ENCODE measurements at places on chromosomes 12 and 14.
A peak's percentile ranks its signal among the peaks of the same experiment; 100 is the strongest.

DNA sequence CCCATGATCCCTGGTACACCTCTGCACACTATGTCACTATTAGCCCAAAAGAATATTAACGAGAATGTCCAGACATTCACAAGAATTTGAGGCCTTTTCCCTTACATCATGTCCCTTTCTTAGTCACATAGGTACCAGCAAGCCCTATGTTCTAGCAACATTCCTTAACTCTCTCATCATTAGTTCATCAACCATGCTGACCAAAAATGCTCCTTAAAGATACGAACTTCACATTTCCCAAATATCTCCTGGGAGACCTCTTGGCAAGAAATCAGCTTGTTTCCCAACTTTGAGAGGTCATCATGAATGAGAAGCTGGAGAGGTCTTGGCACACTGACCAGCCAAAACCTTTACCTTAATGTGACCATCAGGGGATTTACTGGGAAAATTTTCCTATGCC, 4.6 kb downstream of the SALL2 start:
- DNase-seq, result no peak

GRCh38 chr14:81386290-81386745, 13.8 kb downstream of the STON2 start:
- no peak for DNase-seq

DNA sequence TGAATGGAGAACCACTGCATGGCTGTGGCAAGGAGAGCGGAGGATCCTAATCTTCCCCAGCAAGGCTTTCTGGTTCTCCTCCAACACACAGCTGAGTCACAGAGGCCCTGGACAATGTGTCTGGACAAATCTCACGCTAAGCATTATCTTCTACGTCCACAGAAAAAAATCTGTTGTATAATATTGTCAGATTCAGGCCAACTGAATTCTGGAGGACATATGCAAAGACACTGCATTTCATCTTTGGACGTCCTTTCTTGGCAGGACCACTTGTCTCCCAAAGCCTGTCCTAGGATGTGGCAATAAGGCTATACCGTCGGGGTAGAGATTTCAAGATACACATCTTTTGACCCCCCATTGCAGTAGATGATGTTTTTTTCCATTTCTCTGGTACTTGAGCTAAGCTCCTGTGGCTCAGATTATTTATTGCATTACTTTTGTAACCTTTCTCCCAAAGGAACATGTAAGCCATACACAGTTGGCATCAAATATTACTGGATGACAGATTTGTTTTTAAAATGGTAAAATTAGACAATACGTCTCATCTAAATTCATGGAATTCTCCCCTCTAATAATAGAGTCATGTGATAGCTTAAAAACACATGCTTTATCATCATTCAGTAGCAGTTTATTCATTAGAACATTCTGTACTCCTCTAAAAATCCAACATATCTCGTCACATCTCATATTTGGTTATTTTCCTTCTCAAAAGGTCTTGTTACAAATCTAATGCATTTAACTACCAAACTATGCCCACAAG, 19.4 kb downstream of the LMO3 start:
- no peak for DNase-seq

DNA sequence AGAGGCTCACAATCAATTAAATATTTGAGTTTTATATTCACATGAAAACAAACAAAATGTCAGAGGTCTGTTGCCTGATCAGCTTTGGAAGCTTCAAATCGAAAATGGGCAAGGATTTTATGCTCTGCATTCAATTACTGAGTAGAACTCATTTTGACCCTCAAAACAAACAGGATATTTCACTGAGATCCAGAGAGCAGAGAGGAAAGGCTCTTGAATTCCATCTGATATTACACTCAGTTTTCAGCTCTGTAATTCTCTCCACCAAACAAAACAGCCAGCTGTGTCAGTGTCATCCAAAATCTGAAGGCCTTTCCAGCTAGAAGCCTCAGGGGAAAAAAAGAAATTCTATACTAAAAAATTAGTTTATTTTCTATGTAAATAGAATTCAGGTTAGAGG, 128.6 kb upstream of the FLRT2 start:
- DNase-seq, result no peak

GRCh38 chr14:42428996-42429395, 822.3 kb downstream of the LRFN5 start:
- no peak for DNase-seq

DNA sequence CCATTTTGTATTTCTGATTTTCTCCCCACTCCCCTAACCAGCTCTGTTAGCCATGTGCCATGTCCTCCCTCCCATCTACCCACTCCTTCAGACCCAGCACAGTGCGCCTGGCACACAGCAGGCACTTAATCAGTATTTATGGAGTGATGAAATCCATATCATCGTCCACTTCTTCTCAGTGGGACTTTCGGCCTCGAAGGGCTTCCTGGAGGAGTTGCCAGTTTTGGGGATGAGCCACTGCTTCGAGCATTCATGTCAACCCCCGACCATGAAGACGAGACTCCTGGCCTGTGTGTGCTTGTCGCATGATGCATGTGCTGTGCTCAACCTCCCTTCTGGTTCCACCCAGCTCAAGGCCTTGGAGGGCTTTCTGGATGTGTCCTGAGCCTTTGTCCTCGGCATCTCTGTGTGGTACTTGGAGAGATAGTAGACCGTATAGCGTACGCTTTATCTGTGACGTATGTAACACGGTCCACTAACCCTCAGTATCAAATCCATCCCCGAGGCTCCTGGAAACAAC, 119.5 kb upstream of the RTL1 start:
- peak; percentile 4 for DNase-seq

- DNase-seq, result no peak
Observed at GRCh38 chr12:7339675-7340074, 35.8 kb downstream of the ACSM4 start.

- peak; percentile 54 for DNase-seq
Observed at GRCh38 chr12:124032265-124032886, 59.4 kb downstream of the ZNF664 start.

- DNase-seq, result no peak
Observed at GRCh38 chr14:91371011-91371989, 46.3 kb downstream of the CCDC88C start.

GRCh38 chr14:75558440-75558839, 20.0 kb upstream of the FLVCR2 start:
- no peak for DNase-seq

GRCh38 chr12:130391186-130391585, 53.5 kb downstream of the PIWIL1 start:
- no peak for DNase-seq

- no peak for DNase-seq
Observed at GRCh38 chr12:80567401-80567800, 123.4 kb downstream of the PTPRQ start.

DNA sequence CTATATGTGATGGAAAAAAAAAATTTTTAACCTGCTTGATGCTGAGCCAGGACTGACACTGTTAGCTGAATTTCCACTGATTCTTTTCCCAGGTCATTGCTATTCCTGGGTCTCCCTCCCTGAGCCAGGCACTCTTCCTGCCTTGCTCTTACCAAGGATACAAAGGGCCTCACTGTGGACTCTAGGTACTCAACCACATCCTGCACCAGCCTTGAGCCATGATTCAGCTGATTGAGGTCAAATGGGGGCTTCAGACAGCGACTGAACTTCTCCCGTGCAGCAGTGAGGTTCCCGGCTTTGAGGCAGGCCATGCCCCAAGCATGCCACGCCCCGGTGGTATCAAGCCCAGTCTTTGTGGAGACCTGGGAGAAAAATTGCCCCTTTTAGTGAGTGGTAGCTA, 54.3 kb downstream of the ZFYVE26 start:
- no peak for DNase-seq

GRCh38 chr14:92412912-92413311, 89.9 kb downstream of the SLC24A4 start:
- no peak for DNase-seq

GRCh38 chr14:51185754-51186153, 54.3 kb upstream of the TMX1 start:
- no peak for DNase-seq

DNA sequence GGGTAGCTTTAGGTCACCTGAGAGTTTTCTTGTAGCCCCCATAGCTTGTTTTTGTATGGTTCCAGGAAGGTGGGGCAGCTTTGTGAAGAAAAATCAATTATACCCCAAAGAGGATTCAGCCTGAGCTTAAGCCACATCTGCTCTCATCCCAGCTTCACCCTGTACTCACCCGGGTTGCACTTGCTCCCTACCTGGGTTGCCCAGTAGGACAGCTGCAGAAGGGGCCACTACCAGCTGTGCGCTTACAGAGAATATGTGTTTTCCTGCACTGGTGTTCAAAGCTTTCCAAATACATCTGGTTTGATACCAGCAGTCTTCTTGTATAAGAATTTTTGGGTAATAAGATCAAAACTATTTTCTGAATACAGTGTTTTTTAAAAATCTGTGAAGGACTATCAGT, 3.0 kb upstream of the SLC38A1 start:
- DNase-seq, result no peak
